Transverse colon (tissue), 4 donors: ENCODE measurements at places on chromosomes 4 and X. TPM values are rescaled to one million over a fixed set of nuclear protein-coding genes. Genes with fewer than 3 reads are reported as not detected.

The ZNF630 gene
- 21.3 TPM for total RNA-seq

DNA sequence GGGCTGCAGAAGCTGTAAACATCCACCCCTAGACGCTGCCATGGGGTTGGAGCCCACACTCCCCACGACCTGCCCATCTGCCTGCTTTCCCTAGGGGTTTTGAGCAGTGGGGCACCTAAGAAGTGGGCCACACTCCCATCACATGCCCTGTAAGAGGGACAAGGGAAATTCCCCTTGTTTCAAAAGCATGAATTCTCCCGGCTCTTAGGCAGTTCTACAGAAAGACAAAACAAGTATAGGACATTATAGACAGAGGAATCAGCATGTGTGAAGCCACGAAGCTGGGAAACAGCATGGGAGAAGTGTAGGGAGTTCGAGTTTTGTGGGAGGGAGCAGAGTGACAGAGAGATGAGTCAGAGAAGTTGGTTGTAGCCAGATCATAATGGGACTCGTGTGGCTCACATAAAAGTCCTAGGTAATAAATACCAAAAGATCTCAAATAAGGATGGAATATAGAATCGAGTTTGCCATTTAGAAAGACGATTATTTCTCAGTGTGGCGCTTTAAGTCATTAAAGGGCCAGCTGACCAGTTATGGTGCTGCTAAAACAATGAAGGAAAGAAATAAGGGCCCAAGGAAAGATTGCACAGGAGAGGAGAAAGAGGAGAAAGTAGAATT lies 23.9 kb downstream of the APOO start:
- peaks cover 14% of the 10 kb centered on the region for H3K4me1 ChIP-seq
- no peaks in the 10 kb centered on the region for H3K27me3 ChIP-seq
- no peaks in the 10 kb centered on the region for H3K36me3 ChIP-seq

DNA sequence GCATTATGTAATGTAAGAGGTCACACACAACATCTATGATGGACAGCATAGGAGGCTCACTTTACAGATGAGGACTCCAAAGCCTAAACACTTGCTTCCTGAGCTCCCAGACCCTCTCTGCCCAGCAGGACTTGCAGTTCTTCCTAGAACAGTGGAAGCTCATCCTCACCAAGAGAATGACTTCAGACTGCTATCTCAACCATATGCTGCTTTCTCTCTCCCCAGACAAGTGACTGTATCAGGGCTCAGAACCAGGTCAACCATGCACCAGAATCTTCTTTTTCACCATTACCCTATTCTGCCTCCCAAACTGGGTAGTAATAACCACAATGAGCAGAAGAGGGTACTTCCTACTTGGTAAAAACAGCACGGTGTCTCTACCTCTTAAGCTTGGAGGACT lies 12.2 kb downstream of the RNF150 start:
- no peaks in the 10 kb centered on the region for H3K27me3 ChIP-seq
- no peaks in the 10 kb centered on the region for H3K4me1 ChIP-seq
- H3K36me3 ChIP-seq, result no peaks in the 10 kb centered on the region
- H3K27ac ChIP-seq, result no peak overlapping the region

GRCh38 chrX:433771-434170 lies 47.1 kb upstream of the PPP2R3B start:
- H3K27ac ChIP-seq, result no peak overlapping the region
- H3K4me3 ChIP-seq, result no peak overlapping the region

DNA sequence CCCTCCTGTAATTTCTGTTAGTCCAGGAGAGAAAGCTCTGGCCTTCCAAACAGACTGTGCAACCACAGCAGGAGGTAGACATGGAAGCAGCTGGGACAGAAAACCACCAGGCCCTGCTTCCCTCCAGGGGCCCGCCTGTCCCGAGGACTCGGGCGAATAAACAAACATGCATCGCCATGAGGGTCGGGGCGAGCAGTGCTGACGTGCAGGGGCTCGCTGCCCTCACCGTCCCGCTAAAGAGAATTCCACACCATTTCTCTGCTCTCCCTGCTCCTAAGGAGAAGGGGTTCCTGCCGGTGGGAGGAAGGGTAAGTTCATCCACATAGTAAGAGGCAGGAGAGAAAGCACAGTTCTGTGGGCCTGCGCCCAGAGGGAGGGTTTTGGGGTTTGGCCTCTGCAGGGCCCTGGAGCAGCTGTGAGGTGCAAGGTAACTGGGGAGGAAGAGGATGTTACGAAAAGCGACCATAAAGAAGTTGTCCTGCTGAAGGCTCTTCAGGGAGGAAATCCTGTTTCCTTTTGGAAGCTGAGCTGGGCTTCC lies 54.9 kb downstream of the WFS1 start:
- no peaks in the 10 kb centered on the region for H3K4me1 ChIP-seq
- H3K36me3 ChIP-seq, result no peaks in the 10 kb centered on the region
- no peak overlapping the region for H3K27ac ChIP-seq
- H3K27me3 ChIP-seq, result peaks cover 4% of the 10 kb centered on the region
